ENCODE measurements at places on chromosomes 11 and 22.

- no peak overlapping the region for H3K27ac ChIP-seq
- no peak overlapping the region for H3K4me3 ChIP-seq
- peaks cover 16% of the 10 kb centered on the region for H3K4me1 ChIP-seq
- no peaks in the 10 kb centered on the region for H3K36me3 ChIP-seq
- H3K27me3 ChIP-seq, result peaks cover 27% of the 10 kb centered on the region
These were observed 4.5 kb upstream of the CREB3L1 start for GRCh38 chr11:46272816-46273427.

GRCh38 chr22:44719586-44720368 is 17.8 kb downstream of the PRR5 start:
- DNase-seq, result no peak
- peaks cover 14% of the 10 kb centered on the region for H3K4me1 ChIP-seq
- no peak overlapping the region for H3K27ac ChIP-seq
- H3K4me3 ChIP-seq, result no peak overlapping the region
- no peaks in the 10 kb centered on the region for H3K27me3 ChIP-seq

GRCh38 chr11:35474688-35475087 is 50.7 kb downstream of the PAMR1 start:
- H3K27ac ChIP-seq, result no peak overlapping the region
- DNase-seq, result no peak
- H3K4me3 ChIP-seq, result no peak overlapping the region
- H3K27me3 ChIP-seq, result peaks cover 4% of the 10 kb centered on the region
- peaks cover 27% of the 10 kb centered on the region for H3K4me1 ChIP-seq
- no peaks in the 10 kb centered on the region for H3K36me3 ChIP-seq

DNA sequence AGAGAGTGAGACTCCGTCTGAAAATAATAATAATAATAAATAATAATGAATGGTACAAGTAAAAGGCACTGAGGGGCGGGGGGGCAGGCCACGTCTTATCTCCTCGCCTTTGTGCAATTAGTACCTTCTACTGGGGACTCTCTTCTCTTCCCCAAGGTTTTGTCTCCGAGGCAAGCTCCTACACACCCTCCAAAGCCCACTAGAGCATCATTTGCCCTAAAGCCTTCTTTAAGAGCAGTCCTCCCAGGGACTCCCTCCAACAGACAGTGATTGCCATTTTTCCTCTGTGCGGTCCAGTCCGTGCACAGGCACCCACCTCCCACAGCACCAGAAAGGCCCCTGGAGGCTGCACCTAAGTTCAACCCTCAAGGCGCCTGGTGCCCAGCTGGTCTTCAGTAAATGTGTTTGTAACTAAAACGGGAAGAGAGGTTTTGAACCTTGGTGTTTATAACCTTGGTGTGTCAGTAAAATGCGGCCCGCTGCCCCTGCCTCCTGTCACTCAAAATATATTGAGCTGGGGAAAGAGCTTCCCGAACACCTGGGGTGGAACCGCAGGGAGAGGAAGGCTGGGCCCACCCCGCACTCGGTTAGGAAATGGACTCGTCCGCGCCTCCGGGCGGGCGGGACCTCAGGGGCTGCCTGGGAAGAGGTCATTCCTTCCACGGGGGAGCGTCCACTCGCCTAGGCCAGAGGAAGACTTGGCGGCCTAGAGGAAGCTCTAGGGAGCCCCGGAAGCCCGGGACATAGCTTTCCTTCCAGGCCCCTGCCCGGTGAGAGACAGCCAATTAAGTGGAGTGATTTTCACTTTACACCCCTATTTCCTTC is 4.7 kb upstream of the KDELR3 start:
- peaks cover 30% of the 10 kb centered on the region for H3K27me3 ChIP-seq
- peak; percentile 60 for DNase-seq
- no peaks in the 10 kb centered on the region for H3K36me3 ChIP-seq
- peaks cover 45% of the 10 kb centered on the region for H3K4me1 ChIP-seq

- no peak for DNase-seq
- no peaks in the 10 kb centered on the region for H3K27me3 ChIP-seq
- no peak overlapping the region for H3K27ac ChIP-seq
- no peak overlapping the region for H3K4me3 ChIP-seq
- peaks cover 10% of the 10 kb centered on the region for H3K4me1 ChIP-seq
These were observed 31.3 kb upstream of the GNB1L start for GRCh38 chr22:19885841-19886592.

DNA sequence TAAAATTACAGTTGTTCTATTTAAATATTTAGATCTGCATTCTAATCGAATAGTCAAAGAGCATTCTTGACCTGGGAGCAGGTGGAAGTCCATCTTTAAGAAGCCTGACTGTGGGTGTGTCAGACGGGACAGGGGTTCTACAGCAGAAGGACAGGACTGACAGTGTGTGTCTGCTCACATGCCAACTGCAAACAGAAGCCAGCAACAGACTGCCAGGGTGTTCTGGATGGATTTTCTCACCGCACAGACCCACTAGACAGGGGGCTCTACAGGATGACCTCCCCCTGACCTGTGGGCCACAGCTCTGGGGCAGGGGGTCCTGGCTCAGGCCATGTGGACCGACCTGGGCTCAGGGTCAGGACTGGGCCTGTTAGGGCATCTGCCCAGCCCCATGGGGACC is 22.8 kb upstream of the NAP1L4 start:
- no peak for DNase-seq
- no peaks in the 10 kb centered on the region for H3K36me3 ChIP-seq
- no peaks in the 10 kb centered on the region for H3K4me1 ChIP-seq
- no peak overlapping the region for H3K27ac ChIP-seq
- H3K4me3 ChIP-seq, result no peak overlapping the region
